Activated gamma-delta T cell (primary cell): ENCODE measurements at places on chromosomes 2 and 18.

DNA sequence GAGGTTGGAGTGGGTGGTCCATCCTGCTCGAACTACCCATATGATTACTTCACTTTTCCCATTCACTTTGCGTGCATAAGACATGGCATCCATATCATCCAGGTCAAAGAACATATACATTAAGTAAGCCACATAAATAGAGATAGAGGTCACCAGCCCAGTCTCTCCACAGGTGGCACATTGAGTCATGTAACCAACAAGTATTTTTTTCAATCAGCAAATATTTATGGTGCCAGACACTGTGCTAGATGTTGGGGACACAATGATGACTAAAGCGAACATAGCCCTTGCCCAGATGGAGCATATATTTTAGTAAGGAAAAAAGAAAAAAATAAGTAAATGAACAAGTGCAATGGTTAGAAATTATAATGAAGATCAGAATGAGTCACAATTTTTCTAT is 83.6 kb upstream of the LCLAT1 start:
- DNase-seq = no peak

DNA sequence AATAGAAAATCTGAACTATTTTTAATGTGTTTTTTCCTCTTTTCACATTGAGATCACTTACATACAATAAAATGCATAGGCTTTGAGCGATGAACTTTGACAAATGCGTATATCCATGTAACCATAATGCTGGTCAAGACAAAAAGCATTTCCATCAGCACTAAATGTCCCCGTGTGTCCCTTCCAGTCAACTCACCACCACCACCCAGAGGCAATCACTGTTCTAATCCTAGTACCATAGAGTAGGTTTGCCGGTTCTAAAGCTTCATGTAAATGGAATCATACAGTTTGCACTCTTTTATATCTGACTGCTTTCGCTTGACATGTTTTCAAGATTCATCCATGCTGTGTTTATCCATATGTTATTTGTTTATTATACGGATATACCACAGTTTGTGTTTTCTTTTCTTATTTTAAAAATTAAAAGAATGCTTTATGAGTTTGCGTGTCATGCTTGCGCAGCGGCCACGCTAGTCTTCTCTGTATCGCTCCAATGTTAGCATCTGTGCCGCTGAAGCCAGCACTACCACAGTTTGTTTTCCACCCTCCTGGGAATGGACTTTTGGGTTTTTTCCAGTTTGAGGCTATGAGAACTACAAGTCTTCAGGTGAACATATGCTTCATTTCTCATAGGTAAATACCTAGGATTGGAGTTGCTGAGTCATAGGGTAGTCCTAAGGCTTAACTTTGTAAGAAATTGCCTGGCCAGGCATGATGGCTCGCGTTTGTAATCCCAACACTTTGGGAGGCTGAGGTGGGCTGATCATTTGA is 197.5 kb upstream of the CHAC2 start:
- DNase-seq = no peak

- DNase-seq = no peak
Measured at GRCh38 chr2:232406556-232407310, at the start of gene ALPG. ALPG (plus strand) TSS chr2:232406844; CDS start chr2:232406895, 51 bp downstream.

- no peak for DNase-seq
Measured at GRCh38 chr2:239343946-239344856, 56.6 kb downstream of the HDAC4 start.

- DNase-seq = no peak
Measured at GRCh38 chr18:76662626-76663025, 159.7 kb upstream of the ZNF236 start.

- DNase-seq = no peak
Measured at GRCh38 chr18:5175378-5175777, 21.7 kb downstream of the AKAIN1 start.

GRCh38 chr18:31040686-31041270 is 1.8 kb downstream of the DSC3 start:
- DNase-seq = no peak

DNA sequence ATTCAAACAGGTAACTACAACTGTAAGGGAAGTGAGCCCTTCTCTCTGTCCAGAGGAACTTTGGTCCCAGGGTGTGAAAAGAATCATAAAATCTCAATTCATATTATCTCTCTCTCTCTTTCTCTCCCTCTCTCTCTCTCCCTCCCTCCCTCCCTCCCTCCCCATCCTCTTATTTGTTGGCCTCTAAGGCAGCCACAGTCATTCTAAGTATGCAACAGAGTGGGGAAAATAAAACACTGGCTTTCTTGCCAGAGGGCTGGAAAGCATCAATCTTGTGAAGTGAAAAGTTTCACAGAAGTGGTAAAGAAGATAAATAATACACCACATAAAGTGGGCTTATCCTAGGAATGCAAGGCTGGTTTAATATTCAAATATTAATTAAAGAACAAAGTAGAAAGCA is 95.6 kb upstream of the KCNH7 start:
- DNase-seq = no peak

- no peak for DNase-seq
Measured at GRCh38 chr2:200300065-200300464, 6.4 kb upstream of the SPATS2L start.

- DNase-seq = no peak
Measured at GRCh38 chr2:54492335-54492734, 36.2 kb downstream of the SPTBN1 start.

DNA sequence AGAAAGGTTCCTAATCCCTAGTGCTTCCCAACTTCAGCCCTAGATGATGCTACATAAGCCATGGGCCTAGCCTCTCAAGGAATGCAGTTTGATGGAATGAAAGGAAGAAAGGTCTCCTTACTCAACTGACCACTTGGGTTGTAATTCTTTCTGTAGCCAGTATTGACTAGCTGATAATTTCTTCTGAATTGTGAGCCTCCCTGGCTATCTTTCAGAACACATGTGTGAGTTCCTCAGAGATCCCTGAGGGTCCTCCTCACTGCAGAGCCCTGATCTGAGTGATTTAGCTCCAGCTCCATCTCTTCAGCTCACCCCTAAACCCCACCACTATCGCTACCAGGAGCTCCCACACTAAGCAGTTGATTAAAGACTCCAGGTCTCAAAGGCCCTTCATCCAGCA is 31.5 kb downstream of the CFAP210 start:
- DNase-seq = no peak

- DNase-seq = no peak
Measured at GRCh38 chr2:218988164-218988563, 3.2 kb upstream of the FEV start.

GRCh38 chr18:61662726-61663125 is 230.1 kb downstream of the RNF152 start:
- DNase-seq = no peak

GRCh38 chr2:177015356-177015923 is 197.2 kb upstream of the HNRNPA3 start:
- no peak for DNase-seq

- no peak for DNase-seq
Measured at GRCh38 chr2:121186261-121186660, 98.7 kb downstream of the TFCP2L1 start.

DNA sequence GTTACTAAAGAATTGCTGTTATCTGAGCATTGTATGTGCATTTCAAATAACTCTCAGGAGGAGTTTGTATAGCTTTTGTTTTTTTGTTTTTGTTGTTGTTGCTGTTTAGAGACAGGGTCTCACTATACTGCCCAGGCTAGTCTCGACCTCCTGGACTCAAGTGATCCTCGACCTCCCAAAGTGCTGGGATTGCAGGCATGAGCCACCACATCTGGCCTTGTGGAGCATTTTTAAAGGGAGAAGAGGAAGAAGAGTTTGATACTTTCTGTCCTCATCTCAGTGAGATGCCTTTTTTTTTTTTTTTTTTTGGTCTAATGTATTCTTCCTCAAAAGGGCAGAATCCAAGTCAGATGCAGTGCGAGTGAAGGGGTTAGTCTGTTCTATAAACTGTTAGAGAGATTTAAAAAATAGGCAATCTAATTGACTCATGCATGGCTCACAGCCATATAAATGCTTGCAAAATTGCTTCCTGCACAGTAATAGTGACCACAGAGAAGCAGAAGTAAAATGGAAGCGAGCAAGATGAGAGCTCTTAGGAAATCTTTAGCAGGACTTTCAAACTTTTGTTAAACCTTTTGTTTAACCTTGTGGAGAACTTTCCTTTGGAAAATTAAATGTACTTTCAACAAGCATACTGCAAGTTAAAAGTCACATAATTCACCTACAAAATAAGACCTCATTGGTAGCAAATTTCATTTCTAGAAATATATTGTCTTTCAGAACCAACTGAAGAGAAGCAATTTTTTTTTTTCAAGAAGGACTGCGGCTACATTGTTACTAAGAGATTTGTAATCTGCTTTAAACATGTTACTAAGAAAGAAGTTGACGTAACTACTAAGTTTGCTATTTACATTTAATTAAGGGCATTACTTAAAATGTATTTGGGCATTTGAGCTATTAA is 52.3 kb upstream of the ROCK1 start:
- DNase-seq = no peak

DNA sequence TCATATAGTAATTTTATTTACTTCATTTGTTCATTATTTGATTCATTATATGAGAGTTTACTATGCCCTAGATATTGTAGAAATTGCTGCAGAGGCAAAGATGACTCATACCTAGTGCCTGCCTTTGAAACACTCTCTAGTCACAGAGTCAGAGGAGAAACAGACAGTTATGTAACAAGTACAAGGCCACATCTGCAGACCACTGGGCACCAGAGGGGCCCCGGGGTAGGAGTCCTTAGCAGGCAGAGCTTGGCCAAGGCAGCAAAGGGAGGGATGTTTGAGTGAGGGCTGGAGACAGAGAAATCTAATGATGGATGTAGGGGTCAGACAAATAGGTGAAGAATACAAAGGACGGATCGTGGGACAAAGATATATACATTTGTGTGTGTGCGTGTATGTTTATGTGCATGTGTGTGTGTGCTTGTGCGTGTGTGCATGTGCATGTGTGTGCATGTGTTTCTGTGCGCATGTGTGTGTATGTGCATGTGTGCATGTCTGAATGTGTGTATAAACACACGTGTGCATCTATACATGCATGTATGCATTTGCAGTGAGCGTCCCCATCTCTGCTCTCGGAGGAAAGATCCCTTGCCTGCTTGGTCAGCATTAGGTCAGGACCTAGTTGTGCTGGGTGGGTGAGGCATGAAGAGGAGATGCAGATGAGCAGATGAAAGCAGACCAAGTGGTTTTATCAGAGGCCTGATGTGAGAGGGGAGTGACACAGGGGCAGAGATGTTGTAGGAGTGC is 170.6 kb upstream of the MYT1L start:
- no peak for DNase-seq

- no peak for DNase-seq
Measured at GRCh38 chr2:217951521-217952247, 51.1 kb downstream of the TNS1 start.

GRCh38 chr2:12554224-12555011 is 162.3 kb upstream of the TRIB2 start:
- no peak for DNase-seq

- DNase-seq = no peak
Measured at GRCh38 chr18:52869942-52870907, 530.2 kb downstream of the DCC start.

- DNase-seq = peak; percentile 6
Measured at GRCh38 chr18:25350489-25351251, 1.3 kb downstream of the ZNF521 start.

- no peak for DNase-seq
Measured at GRCh38 chr2:217952409-217952808, 50.4 kb downstream of the TNS1 start.

GRCh38 chr2:22487036-22487435 is 897.9 kb upstream of the KLHL29 start:
- no peak for DNase-seq

- DNase-seq = no peak
Measured at GRCh38 chr2:235218486-235218907, 266.7 kb downstream of the SH3BP4 start.

DNA sequence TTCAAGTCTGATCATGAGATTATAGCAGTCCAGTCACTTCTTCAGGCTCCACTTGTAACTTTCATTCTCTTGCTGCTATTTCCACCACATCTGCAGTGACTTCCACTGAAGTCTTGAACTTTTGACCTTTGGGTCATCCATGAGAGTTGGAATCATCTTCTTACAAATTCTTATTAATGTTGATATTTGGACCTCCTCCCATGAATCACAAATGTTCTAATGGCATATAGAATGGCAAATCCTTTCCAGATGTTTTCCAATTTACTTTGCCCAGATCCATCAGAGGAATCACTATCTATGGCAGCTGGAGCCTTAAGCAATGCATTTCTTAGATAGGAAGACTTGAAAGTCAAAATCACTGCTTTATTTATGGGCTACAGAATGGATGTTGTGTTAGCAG is 159.4 kb downstream of the LTBP1 start:
- no peak for DNase-seq

DNA sequence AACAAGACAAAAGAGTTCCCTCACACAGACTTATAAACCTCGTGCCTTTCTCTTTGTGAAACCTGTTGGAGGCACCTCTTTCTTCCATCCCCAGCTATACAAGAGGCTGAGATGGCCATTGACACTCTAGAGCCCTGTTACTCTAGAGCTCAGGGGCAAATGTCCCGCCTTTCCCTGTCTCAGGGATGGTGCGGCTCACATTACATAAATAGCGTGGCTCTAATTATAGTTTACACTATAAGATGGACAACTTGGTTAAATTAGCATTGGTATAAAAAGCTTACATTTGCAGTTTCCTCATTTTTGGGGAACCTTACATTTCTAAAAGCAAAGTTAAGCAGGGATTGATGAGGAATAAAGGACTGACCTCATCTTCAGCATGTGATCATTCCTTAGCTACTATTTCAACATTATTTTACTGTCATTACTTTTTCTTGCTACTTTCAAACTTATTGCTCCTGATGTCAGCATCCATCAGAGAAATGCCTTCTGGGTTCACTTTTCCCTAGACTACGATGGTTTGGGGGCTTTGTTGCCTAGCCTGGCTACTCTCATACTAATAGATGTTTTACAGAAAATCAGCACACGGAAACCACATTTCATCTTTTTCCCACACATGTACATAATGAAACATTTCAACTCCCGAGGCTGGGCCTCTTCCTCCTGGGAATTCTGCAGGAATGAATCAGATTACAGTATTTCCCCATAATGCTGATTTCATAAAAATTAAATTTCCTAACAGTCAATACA is 40.4 kb downstream of the FTCDNL1 start:
- no peak for DNase-seq

DNA sequence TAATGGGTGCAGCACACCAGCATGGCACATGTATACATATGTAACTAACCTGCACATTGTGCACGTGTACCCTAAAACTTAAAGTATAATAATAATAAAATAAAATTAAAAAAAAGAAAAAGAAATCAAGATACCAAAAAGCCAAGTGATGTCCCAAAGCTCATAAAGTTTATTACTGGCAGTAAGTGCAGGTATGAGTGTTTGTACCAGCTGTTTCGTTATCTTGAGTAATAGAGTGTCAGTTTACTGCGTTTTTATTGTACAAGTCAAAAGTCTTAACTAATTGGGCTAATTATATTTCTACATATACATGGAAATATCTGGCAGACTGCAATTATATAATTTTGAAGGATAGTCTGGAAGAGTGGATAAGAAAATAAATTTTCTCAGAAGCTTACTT is 41.8 kb downstream of the MFSD6 start:
- no peak for DNase-seq

GRCh38 chr2:3942841-3943240 is 239.5 kb downstream of the DCDC2C start:
- no peak for DNase-seq
